CD4-positive, alpha-beta T cell (primary cell): ENCODE measurements at places on chromosomes 16 and 17. TPM values are rescaled to one million over a fixed set of nuclear protein-coding genes. Genes with fewer than 3 reads are reported as not detected.

HSF4 gene
- 19.7 TPM for total RNA-seq

PMFBP1 gene
- 1.4 TPM for total RNA-seq

MYH2 gene
- not detected for total RNA-seq

GPR139 gene
- total RNA-seq = not detected

VAT1L gene
- not detected for total RNA-seq

ITGAD gene
- not detected for total RNA-seq

SLC52A1 gene
- not detected for total RNA-seq

GSG1L gene
- total RNA-seq = not detected

SRCIN1 gene
- total RNA-seq = not detected

FMNL1 gene
- 387 TPM for total RNA-seq

C16orf46 gene
- not detected for total RNA-seq

ATAD5 gene
- total RNA-seq = 3.6 TPM

C16orf96 gene
- total RNA-seq = 0.27 TPM

CES3 gene
- 1.3 TPM for total RNA-seq

CTF1 gene
- 0.20 TPM for total RNA-seq

HSD11B2 gene
- not detected for total RNA-seq

SOX9 gene
- total RNA-seq = not detected

DHRS7C gene
- not detected for total RNA-seq

TMEM100 gene
- not detected for total RNA-seq
